Natural killer cell (primary cell): ENCODE measurements at places on chromosomes 1 and 21. TPM values are rescaled to one million over a fixed set of nuclear protein-coding genes. Genes with fewer than 3 reads are reported as not detected.

Gene ADGRL2
- total RNA-seq, result not detected

Gene NHLH1
- 0.13 TPM for total RNA-seq

Gene MYOM3
- total RNA-seq, result not detected

Gene TAS1R1
- not detected for total RNA-seq

Gene RAP1GAP
- not detected for total RNA-seq

Gene CCDC185
- total RNA-seq, result not detected

Gene MYOG
- not detected for total RNA-seq

DNA sequence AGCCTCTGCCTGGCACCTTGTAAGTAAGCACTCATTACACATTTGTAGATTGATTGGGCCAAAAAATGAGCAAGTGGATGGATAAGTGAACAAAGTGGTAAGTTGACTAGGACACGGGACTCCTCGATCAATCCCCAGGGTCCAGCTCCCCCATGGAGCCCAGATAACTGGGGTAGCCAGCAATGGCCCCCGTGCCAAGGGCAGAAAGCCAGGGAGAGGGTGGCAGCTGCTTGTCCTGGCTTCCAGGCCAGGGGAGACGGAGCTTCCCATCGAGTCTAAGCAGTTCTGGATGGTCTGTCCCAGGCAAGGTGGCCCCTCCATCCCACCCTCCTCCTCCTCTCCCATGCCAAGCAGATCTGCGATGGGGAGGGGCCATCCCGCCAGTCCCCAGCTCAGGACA lies 91.4 kb downstream of the SPSB1 start:
- DNase-seq, result no peak
- no peaks in the 10 kb centered on the region for H3K4me1 ChIP-seq
- H3K27me3 ChIP-seq, result no peaks in the 10 kb centered on the region
- H3K27ac ChIP-seq, result no peak overlapping the region
- no peaks in the 10 kb centered on the region for H3K36me3 ChIP-seq

DNA sequence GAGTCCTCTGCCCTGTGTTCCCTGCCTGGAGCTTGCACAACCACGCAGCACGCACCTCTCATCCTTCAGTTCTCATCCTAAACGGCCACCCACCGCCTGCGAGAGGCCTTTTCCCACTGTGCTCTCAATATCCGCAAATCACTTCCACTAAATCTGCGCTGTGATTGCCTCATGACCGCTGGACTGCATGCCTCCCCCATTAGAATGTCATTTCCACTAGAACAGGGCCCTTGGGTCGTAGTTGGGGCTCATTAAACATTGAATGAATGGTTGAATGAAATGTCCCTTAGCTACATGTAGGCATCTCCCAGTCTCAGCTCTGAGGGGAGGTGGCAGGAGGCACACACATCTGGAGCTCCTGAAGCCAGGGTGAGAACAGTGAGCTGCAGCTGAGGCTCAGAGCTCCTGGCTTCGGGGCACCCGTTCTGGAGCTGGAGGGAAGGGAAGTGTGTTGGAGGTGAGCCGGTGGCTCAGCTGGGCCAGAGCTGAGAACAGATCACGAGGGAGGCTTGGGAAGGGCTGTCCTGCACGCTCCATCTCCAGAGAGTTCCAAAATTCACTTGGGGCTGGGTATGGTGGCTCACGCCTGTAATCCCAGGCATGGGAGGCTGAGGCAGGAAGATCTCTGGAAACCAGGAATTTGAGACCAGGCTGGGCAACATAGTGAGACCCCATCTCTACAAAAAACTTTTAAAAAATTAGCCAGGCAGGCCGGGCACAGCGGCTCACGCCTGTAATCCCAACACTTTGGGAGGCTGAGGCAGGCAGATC lies 30.4 kb downstream of the TMEM201 start:
- no peak overlapping the region for H3K4me3 ChIP-seq
- no peak overlapping the region for H3K27ac ChIP-seq
- H3K36me3 ChIP-seq, result no peaks in the 10 kb centered on the region
- no peak for DNase-seq
- H3K4me1 ChIP-seq, result peaks cover 7% of the 10 kb centered on the region

- no peaks in the 10 kb centered on the region for H3K27me3 ChIP-seq
- DNase-seq, result no peak
- H3K4me3 ChIP-seq, result no peak overlapping the region
- no peaks in the 10 kb centered on the region for H3K36me3 ChIP-seq
- H3K4me1 ChIP-seq, result no peaks in the 10 kb centered on the region
These were observed 103.4 kb downstream of the CLEC20A start for GRCh38 chr1:178393370-178393769.

- peaks cover under 1% of the 10 kb centered on the region for H3K4me1 ChIP-seq
- no peaks in the 10 kb centered on the region for H3K36me3 ChIP-seq
- no peak overlapping the region for H3K27ac ChIP-seq
- H3K27me3 ChIP-seq, result no peaks in the 10 kb centered on the region
- DNase-seq, result no peak
- H3K4me3 ChIP-seq, result no peak overlapping the region
These were observed 32.7 kb upstream of the BCAR3 start for GRCh38 chr1:93714356-93714755.

GRCh38 chr1:35835398-35835797 lies 27.6 kb downstream of the AGO4 start:
- no peak for DNase-seq
- H3K4me3 ChIP-seq, result no peak overlapping the region
- no peak overlapping the region for H3K27ac ChIP-seq

GRCh38 chr1:220594356-220594755 lies 66.4 kb downstream of the MARK1 start:
- H3K4me1 ChIP-seq, result no peaks in the 10 kb centered on the region
- H3K27ac ChIP-seq, result no peak overlapping the region
- no peak for DNase-seq
- H3K36me3 ChIP-seq, result no peaks in the 10 kb centered on the region

GRCh38 chr1:237042526-237042891 lies 525 bp downstream of the RYR2 start:
- H3K4me3 ChIP-seq, result no peak overlapping the region
- no peak overlapping the region for H3K27ac ChIP-seq
- H3K4me1 ChIP-seq, result no peaks in the 10 kb centered on the region
- peaks cover 16% of the 10 kb centered on the region for H3K27me3 ChIP-seq
- H3K36me3 ChIP-seq, result no peaks in the 10 kb centered on the region

- DNase-seq, result no peak
- H3K27me3 ChIP-seq, result peaks cover 3% of the 10 kb centered on the region
- H3K36me3 ChIP-seq, result no peaks in the 10 kb centered on the region
- no peak overlapping the region for H3K4me3 ChIP-seq
- no peak overlapping the region for H3K27ac ChIP-seq
- H3K4me1 ChIP-seq, result peaks cover 14% of the 10 kb centered on the region
These were observed 115.6 kb downstream of the SIK1 start for GRCh38 chr21:43311301-43311817.

- no peak for DNase-seq
- H3K36me3 ChIP-seq, result no peaks in the 10 kb centered on the region
- H3K4me3 ChIP-seq, result no peak overlapping the region
- H3K27me3 ChIP-seq, result no peaks in the 10 kb centered on the region
- H3K4me1 ChIP-seq, result peaks cover 11% of the 10 kb centered on the region
These were observed 46.6 kb downstream of the TOR3A start for GRCh38 chr1:179128520-179128919.

DNA sequence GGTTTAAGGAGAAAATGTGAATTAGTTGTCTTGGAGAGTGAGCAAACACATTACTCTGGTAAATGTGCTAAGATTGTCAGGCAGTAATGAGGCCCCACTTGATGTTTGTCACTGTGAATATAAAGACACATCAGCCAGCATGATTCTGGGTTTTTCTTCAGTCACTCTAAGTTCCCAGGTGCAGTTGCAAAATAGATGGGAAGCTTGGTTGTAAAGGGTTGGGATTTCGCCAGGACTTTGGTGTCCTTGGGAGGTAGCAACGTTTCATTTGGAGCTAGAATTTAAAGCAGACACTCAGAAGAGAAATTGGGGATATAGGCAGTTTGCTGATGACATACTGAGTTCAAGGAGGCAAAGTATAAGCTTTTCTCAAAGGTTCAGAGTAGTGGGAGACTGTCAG lies 154.3 kb downstream of the MAST2 start:
- no peaks in the 10 kb centered on the region for H3K36me3 ChIP-seq
- H3K27me3 ChIP-seq, result no peaks in the 10 kb centered on the region
- no peak for DNase-seq
- no peak overlapping the region for H3K27ac ChIP-seq
- H3K4me1 ChIP-seq, result no peaks in the 10 kb centered on the region
- H3K4me3 ChIP-seq, result no peak overlapping the region

DNA sequence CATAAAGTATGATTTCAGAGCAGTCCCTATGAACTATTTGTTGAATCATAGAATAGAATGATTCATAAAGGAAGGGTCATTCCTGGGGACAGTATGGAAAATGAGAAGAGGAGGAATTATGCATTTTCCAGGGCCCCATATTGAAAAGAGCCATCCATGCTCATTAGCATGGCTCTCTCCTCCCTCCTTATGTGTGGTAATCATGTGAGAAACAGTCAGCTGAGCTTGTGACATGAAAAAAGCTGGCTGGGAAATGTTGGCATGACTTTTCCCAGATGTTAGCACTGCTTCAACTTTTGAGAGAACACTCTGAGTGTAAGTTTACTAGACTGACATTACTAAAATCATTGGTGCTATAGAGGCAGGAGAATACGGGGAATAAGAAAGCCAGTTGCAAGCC lies 16.1 kb downstream of the TRIM67 start:
- H3K27ac ChIP-seq, result no peak overlapping the region
- no peaks in the 10 kb centered on the region for H3K4me1 ChIP-seq
- H3K4me3 ChIP-seq, result no peak overlapping the region
- no peaks in the 10 kb centered on the region for H3K36me3 ChIP-seq
- no peak for DNase-seq

- no peak overlapping the region for H3K27ac ChIP-seq
- H3K4me1 ChIP-seq, result peaks cover 35% of the 10 kb centered on the region
- H3K27me3 ChIP-seq, result peaks cover 6% of the 10 kb centered on the region
- H3K4me3 ChIP-seq, result no peak overlapping the region
These were observed 1.9 kb upstream of the COL6A2 start for GRCh38 chr21:46095814-46096595.

DNA sequence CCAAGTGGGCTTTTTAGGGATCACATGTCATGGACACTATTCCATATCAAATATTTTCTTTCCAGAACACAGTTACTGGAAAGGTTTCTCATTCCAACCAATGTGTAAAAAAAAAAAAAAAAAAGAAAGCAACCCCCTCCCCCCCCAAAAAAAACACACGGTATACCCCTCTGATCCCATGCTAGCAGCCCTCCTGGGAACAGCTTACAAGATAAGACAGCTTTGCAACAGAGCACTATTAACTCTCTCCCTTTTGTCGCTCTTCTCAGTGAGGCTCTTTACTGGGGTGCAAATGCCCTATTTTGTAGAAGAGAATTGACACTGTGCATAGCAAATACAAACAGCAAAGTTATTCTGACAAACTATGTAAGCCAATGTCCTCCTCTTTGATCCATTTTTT lies 161.2 kb downstream of the NTMT2 start:
- no peaks in the 10 kb centered on the region for H3K36me3 ChIP-seq
- no peak for DNase-seq

DNA sequence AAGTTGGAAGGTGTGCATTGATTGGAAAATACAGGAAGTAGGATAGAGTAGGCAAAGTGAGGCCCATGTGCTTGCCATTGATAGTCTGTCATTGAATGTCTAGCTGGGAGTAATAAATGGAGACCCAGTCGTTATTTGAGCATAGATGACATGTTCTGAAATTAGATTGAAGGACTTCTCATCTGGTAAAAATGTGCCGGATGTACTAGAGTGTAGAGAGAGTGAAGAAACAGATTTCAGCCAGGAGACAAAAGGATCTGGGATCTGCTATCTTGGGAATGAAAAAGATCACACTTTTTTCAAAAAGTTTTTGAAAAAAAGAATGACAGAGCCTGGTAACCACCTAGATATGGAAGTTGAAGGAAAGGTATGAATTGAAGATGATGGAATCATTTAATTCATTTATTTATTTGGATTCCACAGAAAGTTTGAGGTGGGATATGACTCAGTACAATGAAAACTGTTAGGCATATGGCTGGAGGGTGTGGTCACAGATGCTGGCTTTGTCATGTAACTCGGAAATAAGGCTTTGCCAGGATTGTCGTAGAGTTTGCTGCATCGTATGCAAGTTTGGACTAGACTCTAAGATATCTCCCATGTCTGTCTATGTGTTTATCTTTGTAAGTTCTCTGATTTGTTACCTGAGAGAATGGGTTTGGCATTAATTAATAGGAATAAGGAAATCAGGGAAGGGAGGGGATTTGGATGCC lies 137.1 kb downstream of the PBX1 start:
- no peak overlapping the region for H3K27ac ChIP-seq
- H3K4me3 ChIP-seq, result no peak overlapping the region

DNA sequence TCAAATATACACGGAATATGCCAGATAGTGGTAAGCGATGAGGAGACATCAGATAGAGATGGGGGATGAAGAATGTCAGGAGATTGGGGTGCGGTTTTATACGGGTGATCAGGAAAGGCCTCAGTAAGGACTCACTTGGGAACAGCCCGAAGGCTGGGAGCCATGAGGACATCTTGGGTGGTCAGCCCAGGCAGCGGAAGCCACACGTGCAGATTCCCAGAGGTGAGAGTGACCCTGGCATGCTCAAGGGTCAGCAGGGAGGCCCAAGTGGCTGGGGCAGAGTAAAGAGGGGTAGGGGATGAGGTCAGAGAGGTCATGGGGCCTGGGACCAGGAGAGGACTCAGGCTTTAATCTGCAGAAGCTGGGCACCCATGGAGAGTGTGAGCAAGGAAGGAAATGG lies 106.6 kb downstream of the MATN1 start:
- no peak overlapping the region for H3K4me3 ChIP-seq
- no peak for DNase-seq
- H3K36me3 ChIP-seq, result no peaks in the 10 kb centered on the region
- no peaks in the 10 kb centered on the region for H3K4me1 ChIP-seq
- no peaks in the 10 kb centered on the region for H3K27me3 ChIP-seq
- no peak overlapping the region for H3K27ac ChIP-seq

- H3K4me3 ChIP-seq, result no peak overlapping the region
- H3K36me3 ChIP-seq, result no peaks in the 10 kb centered on the region
- no peaks in the 10 kb centered on the region for H3K4me1 ChIP-seq
- H3K27me3 ChIP-seq, result no peaks in the 10 kb centered on the region
- no peak overlapping the region for H3K27ac ChIP-seq
These were observed 897.2 kb downstream of the ADGRL2 start for GRCh38 chr1:82697965-82698364.
